Right lung (tissue), 10 donors: ENCODE measurements at places on chromosomes 11 and 22. TPM values are rescaled to one million over a fixed set of nuclear protein-coding genes. Genes with fewer than 3 reads are reported as not detected.

The KCTD14 gene
- 11.1 TPM for polyA plus RNA-seq

The HSPB2 gene
- polyA plus RNA-seq: 4.0 TPM

The OR52I2 gene
- 0.06 TPM for polyA plus RNA-seq

The KRTAP5-11 gene
- polyA plus RNA-seq: 0.37 TPM

The APOA5 gene
- polyA plus RNA-seq: not detected

The KCNJ1 gene
- 0.57 TPM for polyA plus RNA-seq

The OR52N2 gene
- not detected for polyA plus RNA-seq

The FOLR1 gene
- 63.2 TPM for polyA plus RNA-seq

The CHRDL2 gene
- 0.58 TPM for polyA plus RNA-seq

The DNAL4 gene
- 32.2 TPM for polyA plus RNA-seq

The KRTAP5-8 gene
- not detected for polyA plus RNA-seq

The ANO9 gene
- 6.8 TPM for polyA plus RNA-seq

The PRAME gene
- not detected for polyA plus RNA-seq

The CARD16 gene
- 24.2 TPM for polyA plus RNA-seq

The PIWIL4 gene
- polyA plus RNA-seq: 8.3 TPM

The BDNF gene
- 0.52 TPM for polyA plus RNA-seq

The LMO2 gene
- 38.4 TPM for polyA plus RNA-seq

The PISD gene
- 27.1 TPM for polyA plus RNA-seq

The SYCE3 gene
- not detected for polyA plus RNA-seq

The SLC6A5 gene
- polyA plus RNA-seq: not detected

The ROBO4 gene
- 26.0 TPM for polyA plus RNA-seq

The DEPDC7 gene
- polyA plus RNA-seq: 17.8 TPM

The JAML gene
- polyA plus RNA-seq: 7.9 TPM

The ANO5 gene
- polyA plus RNA-seq: 2.7 TPM

The SPECC1L gene
- 83.5 TPM for polyA plus RNA-seq

The KCNJ11 gene
- polyA plus RNA-seq: 6.4 TPM

The MS4A3 gene
- 2.3 TPM for polyA plus RNA-seq

The MMP13 gene
- polyA plus RNA-seq: 0.06 TPM

The ARFGAP3 gene
- polyA plus RNA-seq: 50.9 TPM

The INS gene
- not detected for polyA plus RNA-seq

The OR4D5 gene
- not detected for polyA plus RNA-seq

The SLC29A2 gene
- 7.1 TPM for polyA plus RNA-seq

The SPTBN2 gene
- polyA plus RNA-seq: 7.2 TPM

The TESMIN gene
- polyA plus RNA-seq: 10.5 TPM

The KCNQ1 gene
- 6.2 TPM for polyA plus RNA-seq

The ELF5 gene
- 38.8 TPM for polyA plus RNA-seq

The PRR33 gene
- 0.47 TPM for polyA plus RNA-seq

The LGALS1 gene
- 605 TPM for polyA plus RNA-seq

The AIFM3 gene
- 0.77 TPM for polyA plus RNA-seq

The IGLL1 gene
- 1.6 TPM for polyA plus RNA-seq

The TRIM22 gene
- polyA plus RNA-seq: 31.1 TPM
